ENCODE measurements at places on chromosomes 16 and 17. TPM values are rescaled to one million over a fixed set of nuclear protein-coding genes. Genes with fewer than 3 reads are reported as not detected.

DNA sequence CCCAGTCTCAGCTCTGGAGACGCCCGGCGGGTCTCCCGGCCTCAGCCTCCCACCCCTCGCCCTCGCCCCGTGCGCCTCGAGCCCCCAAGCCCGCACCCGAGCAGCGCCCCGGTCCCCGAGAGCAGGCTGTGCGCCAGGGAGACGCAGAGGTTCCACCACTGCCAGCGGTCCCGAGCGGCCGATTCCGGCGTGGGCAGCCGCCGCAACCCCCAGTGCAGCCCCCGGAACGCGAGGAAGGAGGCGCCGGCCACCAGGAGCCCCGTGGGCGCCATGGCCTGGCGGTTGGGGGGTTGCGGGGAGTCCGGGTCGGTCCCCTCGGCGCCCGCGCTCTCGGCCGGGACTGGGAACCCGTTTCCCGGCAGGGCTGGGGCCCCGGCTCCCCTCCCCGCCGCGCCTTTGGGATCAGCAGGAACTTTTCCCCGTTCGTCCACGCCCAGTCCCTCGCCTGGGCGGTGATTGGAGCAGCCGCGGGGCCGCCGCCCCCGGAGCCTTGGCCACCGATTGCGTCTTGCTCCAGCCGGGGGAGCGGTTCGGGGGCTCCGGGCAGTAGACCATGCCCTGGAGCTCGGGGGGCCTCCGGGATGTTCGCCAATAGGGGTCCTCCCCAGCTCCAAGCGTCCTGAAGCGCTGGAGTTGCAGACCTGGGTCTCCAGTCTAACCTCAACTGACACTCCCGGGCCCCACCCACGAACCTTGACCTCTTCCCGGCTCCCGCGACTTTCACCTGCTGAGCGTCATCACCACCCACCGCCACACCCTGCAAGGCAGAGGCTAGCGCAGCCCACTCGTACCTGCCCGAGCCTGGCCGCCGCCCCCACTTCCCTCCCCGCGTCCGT, at the start of gene TLCD2:
Gene TLCD2 (minus strand): TSS at position 407 of the 836 bp plus-strand sequence. CDS start 135 bp downstream, at position 272.
- DNase-seq, result peak; percentile 87

GRCh38 chr17:76725580-76726230, 701 bp downstream of the JMJD6 start:
- DNase-seq, result peak; percentile 87

DNA sequence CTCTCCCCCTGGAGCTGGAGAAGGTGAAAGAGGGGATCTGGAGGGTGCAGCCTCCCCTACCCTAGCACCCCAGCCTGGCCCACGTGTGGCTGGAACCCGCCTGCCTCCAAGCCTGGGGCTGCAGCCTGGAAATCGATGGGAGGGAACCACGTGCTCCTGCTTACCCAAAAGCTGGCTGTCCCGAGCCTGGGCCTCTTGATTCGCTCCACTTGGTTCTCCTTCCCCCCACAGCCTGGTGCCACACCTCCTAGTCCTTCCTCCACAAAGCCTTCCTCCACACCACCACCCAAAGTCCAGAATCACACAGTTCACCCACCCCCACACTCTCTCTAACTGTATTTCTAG, 29.3 kb downstream of the CFAP20 start:
- DNase-seq, result no peak

SLC16A6 gene
- total RNA-seq, result 0.19 TPM

TVP23C gene
- total RNA-seq, result 6.9 TPM

CSH1 gene
- not detected for total RNA-seq

All from cardiac septum (tissue), 1 donor.